T-helper 2 cell (primary cell): ENCODE measurements at places on chromosomes 5 and 9.

- no peak for DNase-seq
Measured at GRCh38 chr9:121649476-121650216, 1.8 kb upstream of the DAB2IP start.

GRCh38 chr9:137588311-137588710, 2.0 kb downstream of the ZMYND19 start:
- no peak for DNase-seq

- DNase-seq, result no peak
Measured at GRCh38 chr9:2613730-2614271, 7.8 kb upstream of the VLDLR start.

GRCh38 chr5:90949469-90950358, 391.1 kb downstream of the ADGRV1 start:
- no peak for DNase-seq

DNA sequence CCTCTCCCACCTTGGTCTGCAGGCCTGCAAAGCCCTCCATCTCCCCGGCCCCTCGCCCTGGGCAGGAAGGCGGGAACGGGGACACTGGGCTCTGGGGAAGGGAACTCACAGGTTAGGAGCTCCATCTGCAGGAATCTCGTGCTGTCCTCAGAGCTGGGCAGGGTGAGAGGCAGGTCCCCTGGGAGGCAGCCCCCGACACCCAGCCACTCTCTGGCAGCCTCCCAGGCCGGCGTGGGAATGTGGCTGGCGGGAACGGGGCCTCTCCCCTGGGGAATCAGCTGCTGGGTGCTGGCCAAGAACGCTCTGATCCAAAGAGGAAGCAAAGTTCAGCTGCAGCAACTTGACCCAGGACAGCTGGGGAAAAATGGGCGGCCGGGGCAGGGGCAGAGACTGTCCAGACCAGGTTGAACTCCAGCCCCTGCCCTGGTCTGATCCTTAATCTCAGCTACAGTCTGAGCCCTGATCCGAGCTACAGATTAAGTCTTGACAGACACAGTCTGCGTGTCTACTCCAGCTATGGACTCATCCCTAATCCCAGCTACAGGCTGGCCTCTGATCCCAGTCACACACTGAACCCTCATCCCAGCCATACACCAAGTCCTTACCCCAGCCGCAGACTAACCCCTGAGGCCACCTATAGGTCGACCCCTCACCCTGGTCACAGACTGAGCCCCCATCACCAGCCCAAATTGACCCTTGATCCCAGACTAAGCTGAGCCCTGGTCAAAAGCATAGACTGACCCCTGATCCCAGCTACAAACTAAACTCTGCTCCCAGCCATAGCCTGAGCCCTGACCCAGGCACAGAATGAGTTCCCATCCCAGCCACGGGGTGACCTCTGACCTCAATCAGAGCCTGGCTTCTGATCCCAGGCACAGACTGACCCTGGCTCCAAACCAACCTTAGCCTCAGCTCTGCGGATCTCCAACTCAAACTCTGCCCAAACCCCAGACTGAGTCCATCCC, 37.3 kb upstream of the EGFL7 start:
- DNase-seq, result no peak

GRCh38 chr5:77133061-77133758, 46.1 kb upstream of the ZBED3 start:
- no peak for DNase-seq

GRCh38 chr5:55306641-55307382, 682 bp downstream of the DHX29 start:
- no peak for DNase-seq

DNA sequence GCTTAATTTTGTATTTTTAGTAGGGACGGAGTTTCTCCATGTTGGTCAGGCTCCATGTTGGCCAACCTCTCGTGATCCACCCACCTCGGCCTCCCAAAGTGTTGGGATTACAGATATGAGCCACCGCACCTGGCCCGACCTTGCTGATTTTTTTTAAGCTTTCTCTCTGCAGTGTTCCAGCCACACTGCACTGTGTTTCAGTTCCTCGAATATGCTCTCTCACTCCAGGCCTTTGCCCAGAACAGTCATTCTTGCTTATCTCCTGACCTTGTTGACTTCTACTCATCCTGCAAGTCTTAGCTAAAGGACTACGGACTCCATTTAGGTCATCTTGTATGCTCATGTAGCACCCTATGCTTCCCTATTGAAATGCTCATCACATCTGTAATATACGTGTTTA, 3.3 kb downstream of the SNAPC3 start:
- DNase-seq, result no peak

- DNase-seq, result no peak
Measured at GRCh38 chr9:123637606-123637944, 281.6 kb downstream of the CRB2 start.

GRCh38 chr5:144201588-144201987, 30.9 kb downstream of the KCTD16 start:
- DNase-seq, result no peak

DNA sequence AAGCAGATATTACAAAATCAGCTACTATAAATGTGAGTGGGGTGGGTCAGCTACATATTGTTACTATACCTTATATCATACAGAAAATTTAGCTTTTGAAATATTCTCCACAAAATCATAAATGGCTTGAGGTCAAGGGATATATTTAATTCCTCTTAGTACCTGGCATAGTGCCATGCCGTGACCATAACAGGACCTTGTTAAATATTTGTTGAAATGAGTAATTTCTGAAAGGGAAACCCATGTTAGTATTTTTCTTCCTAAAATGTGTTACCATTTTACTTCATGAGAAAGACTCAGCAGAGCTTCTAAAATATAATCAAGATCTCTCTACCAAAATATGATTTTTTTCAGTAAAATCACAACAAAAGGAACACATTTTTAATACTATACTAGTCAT, 14.8 kb downstream of the ATP10B start:
- DNase-seq, result no peak

DNA sequence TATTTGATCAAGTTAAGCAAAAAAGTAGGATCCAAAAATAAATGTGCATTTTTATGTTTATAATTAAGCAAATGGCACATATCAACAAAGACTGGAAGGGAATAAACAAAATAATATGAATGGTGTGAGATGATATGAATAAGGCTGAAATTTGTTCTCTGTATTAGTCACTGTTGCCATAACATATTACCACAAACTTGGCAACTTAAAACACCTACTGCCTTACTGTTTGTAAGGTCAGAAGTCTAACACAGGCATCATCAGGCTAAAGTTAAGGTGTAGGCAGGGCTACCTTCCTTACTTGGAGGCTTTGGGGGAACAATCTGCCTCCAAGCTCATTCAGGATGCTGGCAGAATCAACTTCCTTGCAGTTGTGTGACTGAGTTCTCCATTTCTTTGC, 19.3 kb downstream of the PGGT1B start:
- peak; percentile 42 for DNase-seq

DNA sequence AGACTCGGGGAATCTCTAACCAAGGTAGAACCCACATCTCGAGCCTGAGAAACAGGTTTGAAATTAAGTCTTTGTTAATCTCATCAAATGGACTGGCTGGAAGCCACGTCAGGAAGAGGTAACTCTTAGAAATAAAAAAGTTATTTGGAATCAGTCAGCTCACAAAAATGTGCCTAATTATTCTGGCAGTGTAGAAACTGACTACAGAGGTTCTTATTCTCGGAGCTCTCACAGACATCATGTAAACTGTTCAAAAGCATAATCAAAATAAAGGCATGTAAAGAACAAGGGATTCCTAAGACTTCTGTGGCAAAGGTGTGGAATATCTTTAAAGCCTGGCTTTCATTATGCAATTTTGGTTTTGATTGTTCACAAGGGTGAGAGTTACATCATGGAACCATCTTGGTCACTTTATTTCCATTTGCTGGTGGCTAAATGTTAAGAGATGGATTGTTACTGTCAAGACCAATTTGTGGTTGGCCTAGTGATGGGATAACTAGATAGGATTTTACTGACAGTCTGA, 85.1 kb downstream of the OTULIN start:
- DNase-seq, result no peak

- no peak for DNase-seq
Measured at GRCh38 chr9:38626006-38626405, 5.6 kb upstream of the ANKRD18A start.

- DNase-seq, result no peak
Measured at GRCh38 chr5:74613283-74613682, 27.2 kb downstream of the ENC1 start.

DNA sequence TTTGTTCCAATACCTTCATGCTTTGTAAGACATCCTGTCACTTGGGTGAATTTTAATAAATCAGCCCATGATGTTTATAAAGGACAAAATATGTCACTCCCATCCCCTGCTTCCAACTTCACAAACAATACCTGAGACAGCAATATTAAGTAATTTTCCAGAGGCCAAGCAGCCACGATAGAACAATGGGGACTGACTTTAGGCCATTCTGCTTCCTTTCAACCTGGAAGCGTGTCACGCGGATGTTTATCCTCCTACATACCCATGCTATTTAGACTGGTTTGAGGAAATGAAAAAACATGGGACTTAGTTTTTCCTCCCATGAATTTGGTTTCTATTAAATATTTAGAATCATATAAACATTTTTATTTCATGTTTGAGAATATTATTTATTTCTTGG, 82.9 kb downstream of the GRAMD2B start:
- no peak for DNase-seq

DNA sequence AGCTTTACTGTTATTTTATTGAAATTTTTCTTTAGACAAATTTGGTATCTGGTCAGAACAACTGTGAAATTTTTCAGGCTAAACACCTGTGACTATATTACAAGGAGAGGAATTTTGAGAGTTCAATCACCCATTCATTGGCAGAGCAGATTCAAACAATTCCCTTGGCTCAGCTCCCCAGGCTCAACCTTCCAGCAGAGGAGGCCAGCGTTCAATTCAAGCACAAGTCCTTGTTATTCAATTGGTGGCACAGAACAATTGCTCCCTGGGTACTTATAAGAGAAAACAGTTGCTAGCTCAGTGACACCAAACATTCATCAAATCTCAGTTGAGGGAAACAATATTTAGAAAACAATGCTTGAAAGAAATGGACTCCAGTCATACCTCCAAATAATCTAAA, 83.3 kb downstream of the SUSD1 start:
- no peak for DNase-seq

GRCh38 chr9:91884696-91885687, 65.0 kb downstream of the ROR2 start:
- no peak for DNase-seq

- DNase-seq, result no peak
Measured at GRCh38 chr5:97405941-97406340, 222.9 kb upstream of the RIOK2 start.

GRCh38 chr9:13023498-13023897, 248.7 kb downstream of the LURAP1L start:
- DNase-seq, result no peak

DNA sequence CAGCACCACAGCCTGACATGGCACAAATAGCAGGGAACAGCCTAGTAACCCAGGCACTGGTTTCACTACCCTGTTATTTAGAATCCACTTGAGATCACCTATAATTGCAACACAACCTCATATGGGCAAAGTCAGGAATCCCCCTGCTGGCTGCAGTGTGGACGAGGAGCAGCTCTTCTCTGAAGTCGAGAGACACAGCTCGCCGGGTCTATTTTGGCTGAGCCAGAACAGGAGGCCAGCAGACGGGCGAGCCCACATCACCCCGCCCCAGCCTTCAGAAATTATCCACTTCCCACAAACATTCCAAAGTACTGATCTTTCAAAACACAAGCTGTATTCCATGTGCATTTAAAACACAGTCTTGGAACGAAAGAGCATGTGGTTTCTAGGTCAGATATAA, 179.0 kb downstream of the ROR2 start:
- no peak for DNase-seq

DNA sequence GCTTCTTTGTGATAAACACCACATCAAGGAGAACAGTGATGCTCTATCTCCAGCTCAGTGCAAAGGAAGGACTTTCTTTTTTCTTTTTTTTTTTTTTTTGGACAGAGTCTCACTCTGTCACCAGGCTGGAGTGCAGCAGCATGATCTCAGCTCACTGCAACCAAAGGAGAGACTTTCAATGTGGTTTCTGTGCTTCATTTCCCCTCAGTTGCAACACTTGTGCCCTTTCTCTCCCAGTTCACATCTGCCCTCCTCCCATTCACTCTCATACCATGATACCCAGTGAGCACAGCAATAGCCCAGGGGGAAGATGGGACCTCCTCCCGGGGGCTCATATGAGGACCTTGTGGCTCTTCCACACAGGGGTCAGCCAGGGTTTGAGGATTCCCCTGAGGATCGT, 110.0 kb downstream of the MTRR start:
- DNase-seq, result no peak

DNA sequence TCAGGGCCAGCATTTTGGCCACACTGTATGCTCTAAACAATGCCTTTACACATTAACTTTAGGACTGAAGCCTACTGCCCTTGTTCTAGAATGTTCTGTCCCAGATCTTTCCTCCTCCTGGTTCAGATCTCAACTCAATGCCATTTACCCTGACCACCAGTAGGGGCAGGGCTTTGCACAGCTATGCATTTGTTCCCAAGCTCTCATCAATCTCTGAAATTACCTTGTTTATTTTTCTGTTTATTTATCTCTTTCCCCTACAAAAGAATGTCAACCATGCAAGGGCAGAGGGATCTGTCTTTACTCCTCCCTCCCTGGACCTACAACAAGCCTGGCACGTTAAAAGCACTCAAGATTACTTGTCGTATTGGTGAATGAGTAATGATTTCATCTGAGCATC, 612.9 kb downstream of the BNC2 start:
- no peak for DNase-seq

DNA sequence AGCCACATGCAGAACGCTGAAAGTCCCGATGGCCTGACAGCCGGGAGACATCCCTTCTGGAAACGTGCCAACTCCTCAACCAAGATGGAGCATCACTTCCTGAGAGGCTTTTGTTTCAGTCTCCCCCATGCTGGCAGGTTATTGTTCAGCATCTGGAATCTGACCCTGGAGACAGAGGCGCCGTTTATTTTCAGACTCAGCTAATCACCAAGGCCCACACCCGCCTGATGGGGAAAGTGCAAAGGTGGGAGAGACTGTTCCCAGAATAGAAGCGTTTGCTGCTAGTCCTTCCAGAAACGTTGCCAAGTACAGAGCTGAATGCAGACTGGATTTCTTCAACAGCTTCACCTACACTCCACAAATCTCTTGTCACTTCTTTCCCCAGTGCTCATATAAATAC, 41.8 kb upstream of the S1PR3 start:
- DNase-seq, result no peak

DNA sequence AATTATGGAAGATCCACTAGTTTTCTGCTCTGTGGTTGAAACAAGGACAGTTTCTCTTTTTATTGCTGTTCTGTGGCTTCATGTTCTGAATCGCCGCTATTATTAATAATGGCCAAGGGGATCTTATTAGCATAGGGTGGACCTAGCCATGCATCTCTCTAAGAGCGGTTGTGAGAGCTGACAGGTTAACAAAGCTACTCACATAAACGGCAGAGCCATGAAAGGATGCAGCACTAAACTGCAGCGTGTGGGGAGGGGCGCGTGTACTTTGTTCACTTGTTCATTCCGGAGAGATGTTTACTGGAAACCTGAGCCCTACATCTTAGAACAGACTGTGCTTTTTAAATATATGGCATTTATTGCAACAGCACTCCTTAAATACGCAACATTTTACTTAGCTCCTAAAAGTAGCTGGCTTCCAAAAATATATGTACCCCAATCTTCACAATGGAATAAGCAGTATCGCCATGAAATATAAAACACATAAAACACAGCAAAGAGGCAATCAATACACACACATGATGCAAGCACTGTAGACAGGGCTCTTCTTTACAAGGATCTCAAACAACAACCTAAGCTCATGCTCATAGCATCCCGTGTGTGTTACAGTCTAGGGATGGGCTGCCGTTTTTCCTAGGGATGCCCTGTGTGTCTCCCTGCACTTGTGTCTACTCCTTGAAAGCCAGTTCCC, 424.6 kb downstream of the MED10 start:
- DNase-seq, result no peak
